ENCODE measurements at places on chromosomes 5 and 9.

DNA sequence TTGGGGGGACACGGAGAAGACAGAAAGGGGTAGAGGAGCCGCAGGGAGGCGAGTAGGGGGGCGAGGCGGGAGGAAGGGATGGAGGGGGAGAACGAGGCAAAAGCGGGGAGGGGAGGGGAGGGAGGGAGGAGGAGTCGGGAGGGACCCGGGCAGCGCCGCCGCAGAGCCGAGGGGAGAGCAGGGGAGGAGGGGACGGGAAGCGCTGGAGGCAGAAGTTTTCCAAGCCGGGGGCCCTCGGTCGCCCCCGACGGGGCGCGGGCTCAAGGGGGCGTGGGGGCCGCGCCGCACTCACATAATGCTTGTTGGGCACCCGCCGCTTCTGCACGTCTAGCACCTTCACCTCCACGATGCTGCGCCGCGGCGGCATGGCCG is 353 bp downstream of the SH3PXD2B start:
- no peak for DNase-seq

- DNase-seq, result no peak
Measured at GRCh38 chr5:42351956-42352355, 71.3 kb upstream of the GHR start.

GRCh38 chr5:177310757-177311391 is 824 bp downstream of the MXD3 start:
- DNase-seq, result no peak

GRCh38 chr9:19420877-19421276 is 12.1 kb downstream of the ACER2 start:
- DNase-seq, result no peak

DNA sequence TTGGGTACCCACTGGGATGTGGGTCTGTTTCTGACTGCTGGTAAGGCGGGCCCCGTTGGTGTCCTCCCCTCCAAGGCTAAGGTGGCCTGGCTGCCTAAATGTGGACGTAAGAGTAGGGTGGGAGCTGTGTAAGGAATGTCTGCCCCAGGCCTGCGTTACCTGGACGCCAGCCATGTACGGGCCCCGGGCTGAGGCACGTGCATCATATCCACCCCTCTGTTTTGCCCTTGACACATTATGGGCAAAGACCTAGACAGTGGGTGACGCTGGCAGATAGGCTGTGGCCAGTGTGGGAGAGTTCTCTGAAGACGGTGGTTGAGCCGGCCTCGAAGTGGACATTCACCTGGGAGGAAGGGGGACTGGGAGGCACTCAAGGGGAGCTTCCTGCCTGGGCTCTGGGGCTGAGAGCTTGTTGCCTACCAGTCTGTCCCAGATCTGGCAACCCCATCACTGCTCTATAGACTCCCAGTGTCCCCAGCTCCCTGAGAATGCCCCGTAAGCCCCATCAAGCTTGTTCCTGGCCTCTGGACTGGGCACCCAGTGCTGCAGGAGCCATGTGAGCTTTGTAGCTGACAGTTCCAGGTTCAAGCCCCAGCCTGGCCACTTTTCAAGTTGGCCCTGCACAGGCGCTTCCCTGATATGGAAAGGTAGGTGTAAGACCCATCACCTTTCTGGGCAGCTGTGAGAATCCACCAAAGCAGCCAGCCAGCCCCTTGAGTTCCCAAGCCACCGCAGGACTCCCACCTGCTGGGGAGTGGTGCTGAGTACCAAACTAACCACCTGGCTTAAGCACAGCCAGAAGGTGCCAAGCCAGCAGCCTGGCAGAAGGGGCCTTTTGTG is 3.2 kb upstream of the PRR7 start:
- no peak for DNase-seq

- DNase-seq, result no peak
Measured at GRCh38 chr9:20314981-20315380, 307.3 kb downstream of the MLLT3 start.

- DNase-seq, result no peak
Measured at GRCh38 chr9:34741628-34742027, 31.7 kb upstream of the CCL21 start.

DNA sequence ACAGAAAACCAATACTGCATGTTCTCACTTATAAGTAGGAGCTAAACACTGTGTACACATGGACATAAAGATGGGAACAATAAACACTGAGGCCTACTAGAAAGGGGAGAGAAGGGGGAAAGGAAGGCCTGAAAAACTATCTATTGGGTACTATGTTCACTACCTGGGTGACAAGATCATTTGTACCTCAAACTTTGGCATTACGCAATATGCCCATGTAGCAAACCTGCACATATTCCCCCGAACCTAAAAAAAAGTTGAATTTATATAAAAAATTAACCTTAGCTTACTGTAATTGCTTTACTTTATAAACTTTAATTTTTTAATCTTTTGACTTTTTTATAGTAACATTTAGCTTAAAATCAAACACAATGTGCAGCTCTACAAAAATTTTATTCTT is 237.6 kb upstream of the ATP10B start:
- DNase-seq, result no peak

DNA sequence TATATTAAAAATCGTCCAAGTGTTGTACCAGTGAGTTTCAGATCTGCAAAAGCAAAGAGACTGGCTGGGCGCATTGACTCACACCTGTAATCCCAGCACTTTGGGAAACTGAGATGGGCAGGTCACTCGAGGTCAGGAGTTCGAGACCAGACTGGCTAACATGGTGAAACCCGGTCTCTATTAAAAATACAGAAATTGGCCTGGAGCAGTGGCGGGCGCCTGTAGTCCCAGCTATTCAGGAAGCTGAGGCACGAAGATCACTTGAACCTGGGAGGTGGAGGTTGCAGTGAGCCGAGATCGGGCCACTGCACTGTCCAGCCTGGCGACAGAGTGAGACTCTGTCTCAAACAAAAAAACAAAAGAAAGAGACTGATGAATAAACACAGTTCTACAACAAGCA is 18.3 kb upstream of the B4GALT1 start:
- no peak for DNase-seq

DNA sequence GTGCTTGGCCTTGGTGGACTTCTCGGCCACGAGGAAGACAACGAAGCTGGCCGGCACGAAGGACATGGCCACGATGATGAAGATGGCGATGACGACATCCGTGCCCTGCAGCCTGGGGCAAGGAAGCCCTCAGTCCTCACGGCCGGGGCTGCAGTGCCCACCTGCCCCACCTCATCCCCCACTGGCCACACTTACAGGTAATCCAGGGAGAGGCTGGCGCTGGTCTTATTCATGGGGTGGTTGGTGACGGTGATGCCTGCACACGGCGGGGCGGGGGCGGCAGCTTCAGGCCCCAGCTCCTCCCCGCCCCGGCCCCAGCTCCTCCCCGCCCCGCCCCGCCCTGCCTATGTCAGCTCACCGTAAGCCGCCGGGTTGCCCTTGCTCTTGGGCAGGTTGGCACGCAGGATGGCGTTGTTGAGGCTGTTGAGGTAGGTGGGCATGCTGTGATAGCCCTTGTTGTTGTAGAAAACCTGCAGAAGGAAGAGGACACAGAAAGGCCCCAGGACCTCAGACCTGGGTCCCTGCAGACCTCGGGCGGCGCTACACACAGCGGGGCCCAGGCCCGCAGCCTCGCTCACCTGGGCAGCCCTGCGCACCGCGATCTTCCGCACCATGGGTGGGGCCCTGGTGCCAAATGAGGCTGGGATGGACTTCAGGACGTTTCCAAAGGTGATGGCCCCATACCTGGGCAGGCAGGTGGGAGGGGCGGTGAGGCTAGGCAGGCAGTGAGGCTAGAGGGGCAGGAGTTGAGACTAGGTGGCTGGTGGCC is 15.7 kb upstream of the CLIC3 start:
- DNase-seq, result no peak

DNA sequence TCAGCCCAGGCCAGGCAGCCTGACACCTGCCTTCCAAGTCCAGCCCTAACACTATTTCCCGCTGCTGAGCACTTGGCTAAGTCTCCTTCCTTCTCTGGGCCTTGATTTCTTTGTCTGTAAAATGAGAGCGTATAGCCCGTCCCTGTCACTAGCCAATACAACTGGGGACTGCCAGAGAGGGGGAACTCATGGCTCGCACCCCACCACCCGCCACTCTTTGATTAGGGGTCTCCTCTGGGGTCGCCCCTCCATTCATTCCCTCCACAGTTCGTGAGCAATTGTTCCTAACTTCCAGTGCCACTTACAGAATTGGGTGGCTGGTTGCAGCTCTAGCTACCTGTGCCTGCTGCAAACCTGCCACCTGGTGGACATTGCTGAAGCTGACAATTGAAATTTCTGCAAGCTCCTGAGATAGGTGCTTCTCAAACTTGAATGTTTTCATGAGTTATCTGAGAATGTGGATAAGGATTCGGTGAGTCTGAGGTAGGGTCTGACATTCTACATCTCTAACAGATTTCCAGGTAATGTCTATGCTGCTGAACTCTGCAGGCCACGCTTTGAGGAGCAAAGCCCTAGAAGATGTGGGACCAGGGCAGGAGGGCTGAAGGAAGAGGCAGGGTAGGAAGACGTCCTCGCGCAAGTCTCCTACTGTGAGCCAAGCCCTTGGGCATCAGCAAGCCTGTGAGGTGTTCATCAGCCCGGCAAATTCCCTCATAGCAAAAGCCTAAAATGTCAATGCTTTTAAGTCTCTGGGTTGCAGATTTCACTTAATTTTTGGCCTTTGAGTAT is 13.3 kb upstream of the RECK start:
- DNase-seq, result no peak

GRCh38 chr9:5113994-5114748 is 71.3 kb downstream of the INSL6 start:
- no peak for DNase-seq

DNA sequence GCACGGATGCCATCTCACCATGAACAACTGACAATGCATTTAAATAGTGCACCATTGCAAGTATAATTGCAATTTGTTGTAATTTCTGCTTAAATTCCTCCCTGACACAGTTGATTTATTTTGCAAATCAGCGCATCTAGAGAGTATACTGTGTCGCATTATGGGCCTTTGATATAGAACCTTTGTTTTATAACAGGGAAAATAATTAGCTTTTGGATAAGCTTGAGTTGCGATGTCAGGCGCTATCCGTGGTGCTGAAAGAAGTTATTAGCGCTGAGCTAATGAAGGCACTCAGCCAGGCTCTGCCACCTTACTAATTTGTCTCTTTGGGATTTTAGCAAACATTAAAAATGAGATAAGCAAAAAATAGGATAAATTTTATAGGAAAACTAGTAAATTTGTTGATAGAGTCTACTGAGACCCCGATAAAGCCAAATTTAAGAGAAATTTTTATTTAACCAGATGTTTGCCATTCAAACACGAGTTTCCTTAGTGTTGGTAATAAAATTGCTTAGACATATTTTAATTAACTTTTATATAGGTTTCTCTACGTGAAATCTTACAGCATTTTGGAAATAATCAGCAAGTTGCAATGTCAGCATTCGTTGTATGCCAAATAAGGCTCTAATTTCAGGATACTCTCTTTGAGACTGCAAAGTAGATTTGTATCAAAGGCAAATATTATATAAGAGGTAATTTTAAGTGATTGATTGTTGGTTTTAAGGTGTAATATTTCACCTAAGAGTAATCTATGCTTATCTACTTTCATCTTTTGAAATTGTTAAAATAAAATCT is 355.5 kb downstream of the TLR4 start:
- no peak for DNase-seq

GRCh38 chr5:125659316-125660023 is 763.7 kb upstream of the GRAMD2B start:
- no peak for DNase-seq

DNA sequence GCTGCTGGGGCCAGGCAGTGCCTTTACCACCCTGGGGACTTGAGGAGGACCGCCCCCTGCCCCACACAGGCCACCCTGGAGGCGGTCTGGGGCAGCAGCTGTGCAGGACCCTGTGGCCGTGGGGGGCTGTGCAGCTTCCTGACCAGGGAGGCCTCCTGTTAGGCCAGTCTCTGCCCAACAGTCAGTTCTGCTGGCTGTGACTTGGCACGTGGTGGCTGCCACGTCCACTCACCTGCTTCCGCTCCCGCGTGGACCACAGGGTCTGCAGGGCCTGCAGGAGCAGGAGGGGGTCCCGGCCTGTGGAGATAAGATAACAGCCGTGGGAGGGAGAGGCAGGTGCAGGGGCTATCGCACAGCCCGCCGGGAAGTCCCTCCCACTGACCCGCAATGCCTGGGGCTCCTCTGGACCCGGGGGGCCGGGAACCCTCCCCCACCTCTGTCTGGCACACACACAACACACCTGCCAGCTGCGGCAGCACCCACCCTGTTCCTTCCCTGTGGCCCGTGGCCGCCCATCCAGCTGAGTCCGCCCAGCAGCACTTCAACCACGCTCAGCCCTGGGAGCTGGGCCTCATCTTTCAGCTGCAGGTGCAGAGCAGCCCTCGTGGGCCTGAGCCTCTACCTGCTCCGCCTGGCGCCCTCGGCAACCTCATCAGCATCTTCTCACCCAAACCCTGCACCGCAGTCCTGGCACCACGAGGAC is 39.7 kb downstream of the EXD3 start:
- DNase-seq, result no peak

GRCh38 chr5:116502616-116503015 is 72.0 kb downstream of the SEMA6A start:
- DNase-seq, result no peak

DNA sequence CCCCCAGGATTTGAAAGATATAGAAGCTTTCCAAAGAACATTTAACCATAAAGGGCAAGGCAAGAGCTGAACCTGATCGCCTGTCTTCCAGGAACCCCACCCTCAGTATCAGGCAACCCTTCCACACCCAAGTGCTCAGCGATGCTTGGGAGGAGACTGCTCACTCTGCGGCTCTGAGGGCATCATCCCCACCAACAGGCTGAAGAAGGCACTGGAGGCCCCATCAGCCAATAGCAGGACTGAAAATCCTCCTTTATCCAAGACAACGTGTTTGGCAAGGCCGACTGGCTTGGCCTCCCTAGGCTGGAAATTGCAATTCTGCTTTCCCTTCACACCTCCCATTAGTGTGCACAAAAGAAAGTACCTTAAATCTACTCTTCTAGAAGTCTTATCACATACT is 1.4 kb upstream of the PPP2CA start:
- DNase-seq, result no peak

- DNase-seq, result no peak
Measured at GRCh38 chr9:23586906-23587305, 239.1 kb downstream of the ELAVL2 start.

GRCh38 chr9:113687680-113688371 is 188.3 kb upstream of the ZNF618 start:
- no peak for DNase-seq

DNA sequence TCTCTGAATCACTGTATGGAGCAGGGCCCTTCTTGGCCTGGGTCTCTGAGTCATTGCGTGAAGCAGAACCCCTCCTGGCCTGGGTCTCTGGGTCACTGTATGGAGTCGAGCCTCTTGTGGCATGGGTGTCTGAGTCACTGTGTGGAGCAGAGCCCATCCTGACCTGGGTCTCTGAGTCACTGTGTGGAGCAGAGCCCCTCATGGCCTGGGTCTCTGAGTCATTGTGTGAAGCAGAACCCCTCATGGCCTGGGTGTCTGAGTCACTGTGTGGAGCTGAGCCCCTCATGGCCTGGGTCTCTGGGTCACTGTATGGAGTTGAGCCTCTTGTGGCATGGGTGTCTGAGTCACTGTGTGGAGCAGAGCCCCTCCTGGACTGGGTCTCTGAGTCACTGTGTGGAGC is 94.0 kb upstream of the RAPGEF1 start:
- no peak for DNase-seq

Data from C1 segment of cervical spinal cord (tissue), 14 donors.